ENCODE measurements at places on chromosomes 5 and 9.

DNA sequence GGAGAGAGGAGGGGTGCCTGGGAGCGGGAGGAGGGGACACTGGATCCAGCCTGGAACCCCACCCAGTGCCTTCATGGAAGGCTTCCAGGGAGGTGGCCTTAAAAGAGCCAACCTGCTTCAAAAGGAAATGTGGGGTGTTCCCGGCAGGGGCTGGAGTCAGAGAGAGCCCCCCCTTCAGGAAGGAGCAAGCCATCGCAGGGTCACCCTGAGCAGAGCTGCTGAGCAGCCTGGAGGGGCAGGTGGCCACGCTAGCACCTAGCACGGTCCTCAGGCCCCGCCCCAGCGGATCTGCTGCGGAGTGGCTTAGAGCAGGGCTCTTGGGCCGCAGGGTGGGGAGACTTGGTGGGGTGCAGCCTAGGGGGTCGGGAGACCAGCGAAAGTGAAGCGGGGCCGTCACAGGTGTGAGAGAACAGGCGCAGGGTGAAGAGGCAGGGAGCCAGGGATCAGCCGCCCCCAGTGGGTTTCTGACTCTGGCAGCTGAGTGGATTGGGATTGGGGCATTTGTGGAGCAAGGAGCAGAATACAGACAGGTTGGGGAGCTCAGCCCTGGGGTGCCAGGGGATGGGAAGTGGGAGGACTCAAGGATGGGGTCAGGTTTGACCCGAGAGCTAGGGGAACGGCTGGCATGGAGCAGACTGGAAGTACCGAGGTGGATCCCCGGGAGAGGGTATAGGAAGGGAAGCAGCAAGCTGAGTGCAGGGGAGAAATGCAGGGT is 1.5 kb downstream of the LCN2 start:
- H3K4me1 ChIP-seq, result peaks cover 36% of the 10 kb centered on the region
- peak overlapping the region; percentile 98 for H3K27ac ChIP-seq
- H3K27me3 ChIP-seq, result no peaks in the 10 kb centered on the region

DNA sequence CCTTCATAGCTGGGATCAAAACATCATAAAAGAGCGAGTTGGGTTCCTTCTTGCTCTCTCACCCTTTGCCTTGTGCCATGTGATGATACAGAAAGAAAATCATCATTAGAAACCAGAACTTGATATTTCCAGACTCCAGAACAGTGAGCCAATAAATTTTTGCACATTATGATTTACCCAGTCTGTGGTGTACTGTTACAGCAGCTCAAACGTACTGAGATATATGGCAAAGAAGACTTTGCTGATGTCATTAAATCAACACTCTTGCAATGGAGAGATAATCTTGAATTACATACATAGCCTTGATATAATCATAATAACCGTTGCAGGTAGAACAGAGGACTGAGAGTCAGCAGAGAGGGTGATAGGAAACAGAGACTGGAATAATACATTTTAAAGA is 1271.6 kb downstream of the CDH12 start:
- H3K27me3 ChIP-seq, result no peaks in the 10 kb centered on the region
- no peak overlapping the region for H3K4me3 ChIP-seq
- no peaks in the 10 kb centered on the region for H3K36me3 ChIP-seq
- no peaks in the 10 kb centered on the region for H3K4me1 ChIP-seq
- no peak overlapping the region for H3K27ac ChIP-seq

DNA sequence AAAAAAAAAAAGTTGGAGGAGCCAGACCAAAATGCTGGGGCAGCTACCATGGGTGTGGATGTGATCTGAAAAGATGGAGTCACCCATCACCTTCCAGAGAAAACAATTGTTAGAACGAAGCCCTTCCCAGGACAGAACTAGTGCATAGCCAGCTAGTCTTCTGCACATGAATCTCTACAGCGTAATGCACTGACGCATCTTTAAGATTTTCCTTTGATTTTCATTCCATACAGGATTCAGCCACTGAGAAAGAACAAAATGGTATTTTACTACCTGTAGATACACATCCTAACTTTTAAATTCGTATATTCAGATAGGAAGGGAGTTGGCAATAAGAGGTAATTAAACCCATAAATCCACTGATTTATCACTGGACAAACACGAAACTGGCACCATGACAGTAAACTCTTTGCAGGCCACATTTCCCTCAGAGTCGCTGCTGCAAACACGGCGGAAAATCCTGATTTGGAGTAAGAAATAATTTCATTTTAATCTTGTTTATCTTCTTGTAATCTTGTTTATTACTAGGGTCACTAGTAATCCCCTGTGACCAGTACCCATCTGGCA is 206.6 kb downstream of the SPOCK1 start:
- no peaks in the 10 kb centered on the region for H3K27me3 ChIP-seq
- peak; percentile 86 for DNase-seq
- peak overlapping the region; percentile 97 for H3K27ac ChIP-seq

- no peak for DNase-seq
- H3K4me3 ChIP-seq, result no peak overlapping the region
- peaks cover 10% of the 10 kb centered on the region for H3K4me1 ChIP-seq
- no peak overlapping the region for H3K27ac ChIP-seq
These were observed 251.8 kb upstream of the POU5F2 start for GRCh38 chr5:93993161-93993560.

DNA sequence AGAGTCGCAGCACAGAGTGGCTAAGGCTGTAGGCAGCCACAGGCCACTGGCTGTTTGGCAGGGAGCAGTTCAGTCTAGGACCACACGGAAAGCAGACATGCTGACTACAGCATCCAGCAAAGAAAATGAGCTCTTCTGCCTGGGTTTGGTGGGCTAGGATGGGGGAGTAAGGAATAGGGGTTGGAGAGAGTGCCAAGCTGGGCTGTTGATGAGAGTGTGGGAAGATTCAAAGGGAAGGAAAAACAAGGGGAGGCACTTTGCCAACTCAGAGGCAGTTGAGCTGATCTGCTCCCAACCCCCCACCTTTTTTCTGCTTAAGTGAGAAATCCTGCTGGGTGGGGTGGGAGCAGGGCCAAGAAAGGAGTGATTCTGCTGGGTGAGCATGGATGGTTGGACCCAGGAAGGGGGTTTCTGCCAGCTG is 35.9 kb downstream of the SVEP1 start:
- H3K36me3 ChIP-seq, result no peaks in the 10 kb centered on the region
- no peak overlapping the region for H3K27ac ChIP-seq
- DNase-seq, result no peak
- peaks cover 24% of the 10 kb centered on the region for H3K4me1 ChIP-seq
- no peak overlapping the region for H3K4me3 ChIP-seq
- H3K27me3 ChIP-seq, result no peaks in the 10 kb centered on the region
